ENCODE measurements at places on chromosomes 2 and 18.

GRCh38 chr18:6873040-6873751, 143.7 kb downstream of the ARHGAP28 start:
- no peak for DNase-seq

GRCh38 chr2:5520463-5520972, 171.7 kb upstream of the SOX11 start:
- DNase-seq: no peak

- DNase-seq: no peak
These were observed 269.0 kb downstream of the ATAD2B start for GRCh38 chr2:23657934-23658333.

GRCh38 chr2:41602341-41602740, 445.5 kb upstream of the PKDCC start:
- DNase-seq: no peak

DNA sequence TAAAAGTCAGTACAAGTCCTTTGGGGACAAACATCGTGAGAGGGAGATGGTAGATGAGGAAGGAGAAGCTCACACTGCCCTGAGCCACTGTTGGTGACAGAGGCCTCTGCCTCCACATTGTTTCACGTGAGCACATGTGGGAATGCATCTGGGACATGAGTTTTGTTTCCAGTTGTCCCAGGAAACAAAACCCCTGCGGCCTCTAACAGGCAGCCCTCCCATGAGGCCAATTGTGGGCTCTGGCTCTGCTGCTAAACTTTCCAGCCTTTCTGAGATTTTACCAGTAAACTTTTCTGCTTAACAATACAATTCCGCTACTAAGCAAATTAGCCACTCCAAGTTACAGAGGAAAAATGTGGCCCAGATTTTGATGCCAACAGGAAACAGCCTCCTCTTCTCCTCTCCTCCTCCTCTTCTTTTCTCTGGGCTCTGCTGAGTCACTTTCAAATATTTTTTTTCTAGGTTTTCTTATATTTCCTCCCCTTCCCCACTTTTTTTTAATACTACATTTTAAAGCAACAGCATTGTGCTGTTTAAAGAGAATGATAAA, 23.4 kb upstream of the LRRC30 start:
- no peak for DNase-seq

GRCh38 chr18:70373042-70373519, 84.2 kb downstream of the SOCS6 start:
- no peak for DNase-seq

GRCh38 chr2:158184556-158185343, 83.1 kb downstream of the UPP2 start:
- DNase-seq: no peak

DNA sequence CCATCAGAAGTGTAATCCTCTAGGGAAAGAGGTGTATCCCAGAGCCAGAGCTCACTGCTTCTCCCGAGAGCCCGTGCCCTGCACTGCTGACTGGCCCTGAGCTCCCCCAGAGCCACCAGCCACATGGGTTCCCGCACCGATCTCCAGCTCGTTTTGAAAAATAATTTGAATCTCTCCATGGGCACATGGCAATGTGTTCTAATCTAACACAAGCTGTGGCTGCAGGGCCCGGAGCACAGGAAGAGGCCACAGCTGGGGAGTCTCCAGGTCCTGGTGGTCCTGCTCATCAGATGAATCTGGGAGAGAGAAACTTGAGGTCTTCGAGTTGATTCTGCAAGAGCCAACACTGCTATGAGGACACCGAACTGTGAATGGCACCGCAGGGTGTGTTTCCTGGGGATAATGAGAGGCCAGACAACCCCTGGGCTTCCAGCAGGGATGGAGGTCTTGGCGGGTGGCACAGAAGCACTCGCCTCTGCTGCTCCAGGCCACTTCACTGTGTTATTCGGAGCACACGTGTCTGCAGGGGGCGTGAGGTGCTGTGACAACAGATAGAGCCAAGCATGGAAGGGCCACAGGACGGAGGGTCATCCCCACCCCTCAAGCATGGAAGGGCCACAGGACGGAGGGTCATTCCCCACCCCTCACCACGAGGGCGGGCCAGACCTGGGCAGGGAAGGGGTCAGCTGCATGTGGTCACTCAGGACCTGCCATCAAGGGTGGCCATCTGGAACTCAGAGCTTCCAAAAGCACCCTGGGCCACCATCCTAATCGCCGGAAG, 196.8 kb downstream of the NDUFA10 start:
- DNase-seq: no peak

DNA sequence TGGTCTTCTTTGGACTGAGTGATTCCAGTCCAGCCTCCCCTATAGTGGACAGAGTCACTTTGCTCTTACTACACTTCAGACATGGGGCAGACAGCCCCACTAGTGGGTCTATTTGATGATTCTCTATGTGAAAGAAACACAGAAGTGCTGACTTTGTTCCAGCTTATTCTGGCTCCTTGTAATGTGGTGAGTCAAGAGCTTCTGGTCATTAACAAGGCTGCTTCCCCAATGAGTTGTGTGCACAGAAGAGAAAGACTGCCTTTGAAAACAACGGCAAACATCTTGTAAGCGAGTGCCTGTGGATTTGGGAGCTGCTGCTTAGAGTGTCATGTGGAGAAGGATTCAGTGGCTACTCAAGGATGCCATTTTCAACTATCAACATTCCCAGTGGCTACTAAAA, 39.1 kb downstream of the RMC1 start:
- no peak for DNase-seq

DNA sequence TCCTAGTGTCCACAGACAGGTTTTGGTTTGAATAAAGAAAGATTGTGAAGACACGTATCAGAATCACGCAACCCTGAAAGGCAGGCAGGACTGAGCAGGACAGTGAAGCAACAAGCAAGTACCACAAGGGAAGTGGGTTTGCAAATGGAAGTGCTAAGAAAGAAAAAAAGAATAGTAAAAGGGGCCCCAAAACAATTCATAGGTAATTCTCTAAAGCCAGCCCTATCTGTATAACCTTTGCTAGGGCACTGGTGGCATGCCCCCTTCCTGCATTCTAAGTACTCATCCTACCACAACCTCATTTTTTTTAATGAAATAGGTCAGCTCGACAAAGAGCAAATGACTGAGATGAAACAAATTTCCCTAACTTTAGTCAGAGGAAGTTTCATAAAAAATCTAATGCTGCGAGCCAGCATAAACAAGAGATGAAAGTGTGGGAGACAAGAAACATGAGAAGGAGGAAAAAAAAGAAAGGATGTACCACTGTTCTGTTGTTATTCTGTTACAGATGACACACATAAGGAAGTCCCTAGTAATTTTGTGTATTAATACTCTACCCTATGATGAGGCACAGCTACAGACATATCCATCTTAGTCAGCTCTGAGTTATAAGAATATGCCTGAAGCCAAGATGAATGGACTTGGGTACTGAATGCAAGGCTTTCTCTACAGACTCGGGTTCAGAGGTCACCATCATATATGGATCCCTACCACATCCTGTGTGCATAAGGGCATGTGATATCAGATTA, 32.2 kb downstream of the IKZF2 start:
- peak; percentile 43 for DNase-seq

DNA sequence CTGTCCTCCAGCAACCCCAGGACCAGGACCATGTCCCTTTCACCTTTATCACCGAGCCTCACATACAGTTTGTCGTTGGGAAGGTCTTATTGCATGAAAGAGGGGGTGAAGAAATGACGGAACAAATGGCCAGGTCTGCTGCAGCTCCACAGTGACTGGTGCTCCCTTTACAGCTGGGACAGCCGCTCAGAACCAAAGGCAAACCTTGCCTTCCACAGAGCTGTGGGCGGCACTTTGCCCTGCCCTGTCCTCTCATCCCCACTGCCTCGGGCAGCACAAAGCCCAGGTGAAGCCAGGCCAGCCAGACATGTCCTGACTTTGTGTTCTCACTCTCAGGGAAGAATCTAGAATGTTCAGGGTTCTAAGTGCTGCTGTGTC, 961 bp downstream of the GPR55 start:
- no peak for DNase-seq

DNA sequence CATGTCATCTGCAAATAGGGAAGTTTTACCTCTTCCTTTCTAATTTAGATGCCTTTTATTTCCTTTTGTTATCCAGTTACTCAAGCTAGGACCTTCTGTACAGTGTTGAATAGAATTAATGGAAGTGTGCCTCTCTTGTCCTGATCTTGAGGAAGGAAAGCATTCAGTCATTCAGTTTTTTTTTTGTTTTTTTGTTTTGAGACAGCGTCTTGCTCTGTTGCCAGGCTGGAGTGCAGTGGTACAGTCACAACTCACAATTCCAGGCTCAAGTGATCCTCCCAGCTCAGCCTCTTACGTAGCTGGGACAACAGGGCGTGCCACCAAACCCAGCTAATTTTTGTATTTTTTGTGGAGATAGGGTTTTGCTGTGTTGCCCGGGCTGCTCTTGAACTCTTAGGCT, 203.9 kb upstream of the ALPP start:
- DNase-seq: no peak

DNA sequence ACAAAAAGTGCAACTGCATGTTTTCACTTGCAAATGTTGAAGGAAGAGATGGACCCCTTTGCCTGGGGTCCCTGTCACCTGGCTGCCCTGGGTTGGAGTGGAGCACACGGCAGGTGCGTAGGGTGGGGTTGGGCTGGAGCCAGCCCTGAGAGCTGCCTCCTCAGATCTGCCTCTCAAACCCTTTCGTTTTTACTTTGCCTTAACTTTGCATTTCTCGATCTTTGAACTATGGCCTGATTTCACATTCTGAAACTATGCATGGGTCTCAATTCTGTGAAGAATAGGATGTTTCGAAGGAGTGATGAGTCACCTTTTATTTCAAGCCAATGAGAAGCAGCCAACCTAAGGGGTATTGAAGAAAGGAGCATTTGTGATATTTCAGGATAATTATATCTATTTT, 132.8 kb downstream of the ACOXL start:
- no peak for DNase-seq

DNA sequence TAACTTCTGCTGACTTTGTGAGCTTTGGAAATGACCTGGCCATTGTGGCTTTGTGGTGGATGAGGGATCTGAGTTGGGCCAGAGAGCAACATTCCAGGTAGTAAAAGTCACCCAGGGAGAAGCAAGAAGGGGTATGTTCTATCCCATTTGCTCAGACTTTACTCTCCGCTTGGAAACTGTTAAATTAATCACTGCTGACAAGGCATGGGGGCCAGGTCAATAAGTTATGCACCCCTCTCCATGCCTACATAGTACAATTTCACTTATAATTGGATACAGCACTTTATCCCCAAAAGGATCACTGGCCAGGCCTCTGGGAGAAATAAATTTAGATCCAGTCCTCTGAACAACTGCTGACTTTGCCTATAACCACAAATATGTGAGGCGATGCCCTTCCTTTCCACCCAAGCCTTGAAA, 92.1 kb downstream of the RPRM start:
- DNase-seq: no peak

DNA sequence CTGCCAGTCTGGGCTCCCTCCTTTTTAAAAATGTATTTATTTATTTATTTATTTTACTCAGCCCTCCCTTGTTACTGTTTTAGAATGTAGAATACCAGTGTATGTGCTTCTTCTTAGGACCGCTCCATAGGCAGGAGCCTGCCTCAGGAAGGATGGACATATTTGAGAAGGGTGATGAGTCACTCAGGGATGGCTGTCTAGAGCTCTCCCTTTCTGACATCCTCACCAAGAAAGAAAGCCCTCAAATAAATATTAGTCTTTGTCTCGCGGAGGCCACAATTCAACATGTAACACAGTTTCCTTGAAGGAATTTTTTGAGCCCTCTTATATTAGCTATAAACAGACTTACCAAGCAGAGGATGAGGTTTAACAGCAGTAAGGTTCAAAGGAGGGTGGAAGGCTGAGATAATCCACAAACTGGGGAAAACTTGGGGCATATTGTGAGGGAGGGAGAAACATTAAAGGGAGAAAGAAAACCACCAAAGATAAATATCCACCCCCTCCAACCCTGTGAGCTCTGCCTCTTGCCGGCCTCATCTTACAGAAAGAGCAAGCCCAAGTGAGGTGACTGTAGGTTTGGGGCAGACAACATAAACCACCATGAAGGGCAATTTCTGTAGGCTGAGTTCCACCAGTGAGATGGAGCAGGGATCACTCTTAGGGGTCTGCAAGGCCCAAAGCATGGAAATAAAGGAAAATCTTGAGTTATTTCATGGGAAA, 163.4 kb downstream of the LRRTM1 start:
- DNase-seq: no peak

DNA sequence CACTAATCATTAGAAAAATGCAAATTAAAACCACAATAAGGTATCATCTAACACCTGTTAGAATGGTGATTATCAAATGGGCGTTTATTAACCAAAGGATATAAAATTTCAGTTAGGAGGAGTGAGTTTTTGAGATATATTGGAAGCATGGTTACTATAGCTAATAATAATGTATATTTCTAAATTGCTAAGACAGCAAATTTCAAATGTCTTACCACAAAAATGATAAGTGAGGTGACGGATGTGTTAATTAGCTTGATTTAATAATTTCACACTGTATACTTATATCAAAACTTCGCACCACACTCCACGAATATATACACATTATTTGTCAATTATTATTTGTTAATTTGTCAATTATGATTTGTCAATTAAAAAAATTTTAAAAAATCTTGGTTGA, 227.2 kb upstream of the DDX18 start:
- DNase-seq: no peak

GRCh38 chr2:44844651-44845270, 96.7 kb upstream of the SIX3 start:
- no peak for DNase-seq

DNA sequence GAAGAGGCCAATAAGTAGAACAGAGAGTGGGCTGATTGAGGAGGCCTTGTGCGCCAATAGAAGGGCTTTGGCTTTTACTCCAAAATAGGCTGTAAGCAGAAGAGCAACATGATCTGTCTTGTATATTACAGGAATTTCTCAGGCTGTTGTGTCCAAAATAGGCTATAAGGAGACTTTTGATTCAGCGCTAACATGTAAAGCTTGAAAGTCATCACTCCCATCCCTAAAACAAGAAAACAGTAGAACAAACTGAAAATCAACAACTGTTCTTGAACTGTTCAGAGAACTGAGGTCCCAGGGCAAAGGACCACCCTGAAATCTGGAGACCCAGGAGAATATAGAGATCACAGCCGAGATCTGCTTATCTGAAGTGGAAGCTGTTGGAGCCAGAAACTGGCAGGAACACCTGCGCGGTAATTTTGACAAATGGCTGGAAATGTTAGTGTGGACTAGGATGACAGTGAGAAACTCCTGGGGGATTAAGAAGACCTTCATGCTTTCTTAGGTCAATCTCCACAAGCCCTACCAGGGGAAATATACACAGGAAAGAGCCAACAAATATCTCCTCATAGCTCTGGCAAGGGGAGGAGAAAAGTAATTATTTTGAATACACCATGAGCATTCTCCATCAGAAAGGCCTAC, 258.6 kb downstream of the RBM43 start:
- no peak for DNase-seq

DNA sequence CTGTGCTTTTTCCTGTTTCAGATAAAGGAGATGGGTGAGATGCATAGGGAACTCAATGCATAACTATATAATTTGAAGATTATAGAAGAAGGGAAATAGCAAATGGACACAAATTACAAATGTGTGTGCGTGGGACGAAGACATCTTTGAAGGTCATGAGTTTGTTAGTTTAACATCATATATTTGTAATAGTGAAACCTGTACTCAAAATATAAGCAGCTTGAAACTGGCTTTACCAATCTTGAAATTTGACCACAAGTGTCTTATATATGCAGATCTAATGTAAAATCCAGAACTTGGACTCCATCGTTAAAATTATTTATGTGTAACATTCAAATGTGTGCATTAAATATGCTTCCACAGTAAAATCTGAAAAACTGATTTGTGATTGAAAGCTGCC, 16.4 kb upstream of the MSH2 start:
- no peak for DNase-seq

All from B cell (primary cell).